Fibroblast of skin of right quadriceps (primary cell): ENCODE measurements at places on chromosomes 16 and 17.

DNA sequence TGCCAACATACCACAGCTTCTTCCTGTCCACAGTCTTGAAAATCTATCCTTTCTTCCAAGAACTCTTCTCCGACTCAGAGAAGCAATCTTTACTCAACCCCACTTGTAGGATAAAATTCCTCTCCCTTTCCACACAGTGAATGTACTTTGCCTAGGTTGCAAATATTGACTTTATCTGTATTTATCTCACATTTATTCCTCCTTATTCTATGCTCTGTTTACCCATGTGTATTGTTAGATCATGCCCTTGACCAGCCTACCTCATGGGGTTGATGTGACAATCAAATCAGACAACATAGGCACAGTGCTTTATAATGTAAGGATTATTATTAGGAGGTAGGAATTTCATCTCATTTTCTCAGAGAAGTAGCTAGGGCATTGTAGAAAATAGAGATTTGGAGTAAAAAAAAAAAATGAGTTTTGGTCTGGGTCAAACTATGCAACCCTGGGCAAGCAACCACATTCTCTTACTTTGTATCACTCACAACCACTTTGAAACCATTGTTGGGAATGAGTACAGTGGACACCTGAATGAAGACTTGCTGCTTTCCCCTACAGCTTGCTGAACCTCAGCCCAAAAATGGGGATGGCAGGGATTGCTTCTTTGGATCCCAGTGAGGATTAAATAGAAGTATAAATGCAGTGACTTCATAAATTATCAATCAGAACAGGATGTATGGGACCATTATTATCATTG lies 9.1 kb upstream of the SLC35B1 start:
- DNase-seq = no peak

GRCh38 chr16:53087101-53087500 lies 32.3 kb downstream of the CHD9 start:
- DNase-seq = peak; percentile 57

- no peak for DNase-seq
These were observed 11.7 kb downstream of the RNF213 start for GRCh38 chr17:80272366-80272765.

- no peak for DNase-seq
These were observed 35.9 kb downstream of the TRARG1 start for GRCh38 chr17:1315409-1315808.

DNA sequence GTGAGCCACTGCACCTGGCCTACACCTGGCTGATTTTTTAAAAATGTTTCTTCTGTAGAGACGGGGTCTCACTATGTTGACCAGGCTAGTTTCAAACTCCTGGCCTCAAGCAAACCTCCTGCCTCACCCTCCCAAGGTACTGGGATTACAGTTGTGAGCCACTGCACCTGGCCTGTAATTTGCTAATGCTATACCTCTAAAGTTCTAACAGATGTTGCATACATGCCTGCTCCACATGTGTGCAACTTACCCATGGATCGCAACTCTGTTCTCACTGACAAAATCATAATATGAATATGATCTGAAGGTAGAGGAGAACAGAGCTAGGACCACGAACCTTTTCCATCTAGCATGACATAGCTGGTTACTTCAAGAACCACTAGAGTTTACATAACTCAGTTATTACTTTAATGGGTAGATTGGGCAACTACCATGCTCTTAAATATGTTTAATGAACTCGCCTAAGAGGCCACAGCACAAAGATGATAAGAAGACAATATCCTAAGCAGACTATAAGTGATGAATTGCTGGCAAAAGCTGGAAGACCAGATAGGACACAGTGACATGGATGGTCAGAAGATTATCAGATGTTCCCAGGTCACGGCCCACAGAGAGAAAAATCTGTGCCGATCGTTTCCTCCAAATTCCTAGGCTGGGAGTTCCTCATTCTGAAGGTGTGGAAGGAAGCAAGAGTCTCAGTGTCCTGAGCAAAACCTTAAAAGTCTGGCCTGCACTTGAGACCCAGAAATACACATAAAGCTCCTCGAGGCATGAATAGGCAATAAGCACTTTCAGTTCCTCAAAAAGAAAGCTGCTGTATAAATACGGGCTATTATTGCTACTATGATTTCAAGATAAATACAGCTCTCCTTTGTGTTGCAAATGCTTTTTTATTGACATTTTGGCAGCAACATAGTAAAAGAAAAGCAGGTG lies 53.6 kb upstream of the ICAM2 start:
- DNase-seq = no peak

DNA sequence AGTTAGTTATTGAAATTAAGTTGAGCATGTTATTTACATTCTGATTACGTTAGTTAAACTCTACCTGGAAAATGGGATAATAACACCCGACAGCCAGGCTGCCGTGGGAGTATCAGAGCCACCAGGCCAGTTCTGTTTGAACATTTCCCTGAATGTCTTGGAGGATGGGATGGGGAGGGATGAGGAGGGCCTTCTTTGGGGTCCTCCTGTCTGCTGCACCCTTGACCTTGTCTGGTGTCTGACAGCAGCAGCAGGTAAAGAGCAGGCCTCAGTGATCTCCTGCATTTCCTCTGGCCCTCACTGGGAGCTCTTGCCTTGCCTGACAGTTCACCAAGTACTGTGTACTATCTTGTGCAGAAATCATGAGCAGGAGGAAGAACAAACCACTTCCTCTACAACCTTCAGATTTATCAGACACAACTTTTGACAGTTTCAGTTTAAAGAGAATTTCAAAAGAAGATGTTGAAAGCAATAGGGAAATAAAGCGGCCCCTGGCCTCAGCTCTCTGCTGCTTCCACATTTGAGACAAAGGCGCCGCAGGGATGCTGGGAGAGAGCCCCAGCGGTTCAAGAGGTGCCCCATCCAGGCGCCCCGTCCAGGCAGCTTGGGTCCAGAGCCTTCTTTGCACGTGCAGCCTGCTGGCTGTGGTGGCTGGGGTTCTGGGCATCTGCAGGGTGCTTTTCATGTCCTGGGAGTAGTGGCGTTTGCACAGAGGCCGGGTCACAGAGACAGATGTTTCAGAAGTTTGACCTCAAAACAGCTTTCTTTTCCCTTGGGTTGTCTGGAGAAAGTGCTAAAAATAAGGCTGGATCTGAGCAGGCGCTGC lies 25.3 kb downstream of the CMIP start:
- no peak for DNase-seq

- DNase-seq = no peak
These were observed 2.7 kb upstream of the HOXB9 start for GRCh38 chr17:48628649-48629410.

GRCh38 chr17:42422412-42422957 lies 571 bp downstream of the CAVIN1 start:
- no peak for DNase-seq

- DNase-seq = peak; percentile 83
These were observed 152.2 kb upstream of the TBX2 start for GRCh38 chr17:61247439-61247838.

GRCh38 chr17:31820691-31821435 lies 38.2 kb downstream of the COPRS start:
- DNase-seq = no peak

- no peak for DNase-seq
These were observed 723.6 kb downstream of the WWOX start for GRCh38 chr16:78823027-78823426.

- no peak for DNase-seq
These were observed 16.1 kb upstream of the C17orf78 start for GRCh38 chr17:37359682-37360188.

GRCh38 chr16:23282568-23282967 lies 19.5 kb upstream of the SCNN1B start:
- DNase-seq = no peak

- DNase-seq = no peak
These were observed 117.6 kb downstream of the USP31 start for GRCh38 chr16:23031508-23032098.

- no peak for DNase-seq
These were observed 30.6 kb downstream of the FAM20A start for GRCh38 chr17:68570526-68570925.

- DNase-seq = no peak
These were observed 19.4 kb downstream of the C1QTNF1 start for GRCh38 chr17:79043191-79043930.

DNA sequence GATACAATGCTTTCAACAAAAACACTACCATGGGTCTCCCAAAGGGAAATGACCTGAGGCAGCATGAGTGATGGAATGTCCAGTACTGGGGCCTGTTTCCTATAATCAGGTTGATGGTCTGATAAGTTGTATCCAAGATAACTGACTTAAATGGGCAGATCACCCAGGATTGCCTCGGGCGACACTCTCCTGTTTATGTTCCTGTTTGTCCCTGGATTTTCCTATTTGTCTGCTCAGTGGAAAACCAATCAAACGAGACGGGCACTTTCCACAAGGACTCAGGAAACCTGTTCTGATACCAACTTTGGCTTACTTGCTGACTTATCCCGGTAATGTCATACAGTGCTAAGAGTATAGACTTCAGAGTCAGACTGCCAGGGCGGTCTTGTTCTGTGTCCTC lies 27.4 kb downstream of the USP43 start:
- no peak for DNase-seq

DNA sequence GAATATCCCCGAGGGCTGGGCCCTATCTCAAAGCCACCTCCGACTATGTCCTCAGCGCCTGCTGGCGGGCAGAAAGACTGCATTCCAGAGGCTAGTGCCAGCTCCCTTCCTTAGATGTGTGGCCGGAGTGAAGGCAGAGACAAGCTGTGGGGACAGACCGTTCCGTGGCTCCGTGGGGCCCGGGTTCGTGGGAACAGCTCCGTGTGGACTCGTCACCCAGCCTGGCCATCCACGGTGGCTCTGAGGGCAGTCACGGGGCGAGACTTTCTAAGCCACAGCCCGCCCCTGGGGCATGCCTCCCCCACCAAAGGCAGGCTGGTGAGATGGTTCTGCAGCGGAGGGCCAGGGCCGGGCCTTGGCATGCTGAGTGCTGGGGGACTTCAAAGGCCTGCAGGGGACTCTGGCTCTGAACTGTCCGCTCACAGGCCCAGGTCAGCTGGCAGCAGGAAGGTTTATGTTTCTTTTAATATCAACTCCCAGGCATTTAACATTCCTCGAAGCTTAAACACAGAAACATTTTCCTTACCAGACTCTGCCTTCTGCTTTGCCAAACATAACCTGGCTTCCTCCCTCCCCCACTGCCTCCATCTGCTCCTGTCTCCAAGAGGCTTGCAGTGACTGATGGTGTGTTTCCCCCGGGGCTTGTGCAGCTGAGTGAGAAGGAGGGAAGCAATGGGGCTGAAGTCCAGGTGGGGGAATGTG lies 50.4 kb downstream of the TIMM22 start:
- peak; percentile 26 for DNase-seq

- peak; percentile 35 for DNase-seq
These were observed 2.6 kb downstream of the SHBG start for GRCh38 chr17:7632492-7632894.

GRCh38 chr16:35386619-35387018 lies 1927.2 kb downstream of the TP53TG3F start:
- no peak for DNase-seq

DNA sequence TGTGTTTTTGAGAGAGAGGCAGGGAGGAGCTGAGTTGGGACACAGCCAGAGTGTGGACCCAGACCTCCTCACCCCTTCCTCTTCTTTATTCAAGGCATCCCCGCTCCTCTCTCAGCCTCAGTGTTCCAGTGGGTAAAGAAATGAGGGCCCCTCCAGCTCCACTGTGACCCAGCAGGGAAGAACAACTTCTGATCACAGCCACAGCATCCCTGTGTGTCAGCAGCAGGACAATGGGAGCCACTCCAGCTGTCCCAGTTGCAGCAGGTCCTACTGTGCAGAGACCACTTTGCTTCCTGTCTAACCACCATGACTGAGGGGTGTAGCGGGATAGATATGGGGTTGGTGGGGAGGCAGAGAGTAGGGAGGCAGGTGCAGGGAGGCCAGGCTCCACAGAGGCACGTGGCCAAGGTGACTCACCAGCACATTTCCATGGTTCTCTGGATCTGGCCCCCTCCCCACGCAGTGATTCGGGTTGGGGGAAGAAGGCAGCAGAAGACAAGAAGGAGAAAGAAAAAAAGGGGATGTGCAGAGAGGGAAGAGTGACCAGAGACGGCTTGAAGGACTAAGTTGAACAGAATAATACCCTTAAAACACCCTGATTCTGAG lies 24.5 kb downstream of the PIK3R5 start:
- no peak for DNase-seq

GRCh38 chr17:16908273-16908672 lies 63.6 kb downstream of the TNFRSF13B start:
- DNase-seq = no peak

- DNase-seq = no peak
These were observed 266.7 kb upstream of the SDK2 start for GRCh38 chr17:73910821-73911515.

DNA sequence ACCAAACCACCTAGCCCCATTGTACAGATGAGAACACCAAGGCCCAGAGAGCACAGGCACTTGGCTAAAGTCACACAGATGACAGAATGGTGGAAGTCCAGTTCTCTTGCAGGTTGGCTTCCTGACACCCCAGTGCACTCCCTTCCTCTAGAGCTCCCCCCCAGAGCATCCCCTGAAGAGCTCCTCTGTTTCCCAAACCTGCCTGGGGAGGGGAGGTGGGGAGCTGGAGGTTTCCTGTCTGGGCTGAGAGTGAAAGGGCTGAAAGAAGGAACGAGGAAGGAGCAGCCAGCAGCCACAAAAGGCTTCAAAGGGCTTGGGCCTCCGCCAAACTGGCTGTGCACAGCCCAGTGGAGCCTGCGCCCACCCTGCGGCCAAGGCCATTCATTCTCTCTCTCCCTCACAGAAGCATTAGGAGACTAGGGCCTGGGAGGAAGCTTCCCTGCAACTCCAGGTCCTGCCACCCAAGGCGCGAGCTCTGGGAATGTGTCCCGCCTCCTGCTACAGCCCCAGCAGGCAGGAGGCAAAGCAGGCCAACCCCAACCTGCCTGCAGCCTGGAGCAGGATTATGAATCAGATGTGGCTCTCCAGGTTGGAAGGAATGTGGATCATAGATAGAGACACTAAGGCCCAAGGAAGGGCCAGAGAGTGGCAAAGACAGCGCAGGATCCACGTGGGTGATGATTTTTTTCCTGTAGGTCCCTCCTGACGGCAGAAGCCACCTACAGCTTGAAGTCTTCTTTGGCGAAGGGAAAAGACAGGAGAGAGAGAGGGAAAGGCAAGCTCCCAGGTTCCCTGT lies 913 bp downstream of the SLC13A5 start:
- DNase-seq = peak; percentile 21

- DNase-seq = no peak
These were observed 208.7 kb downstream of the KCNJ2 start for GRCh38 chr17:70378076-70378475.

- DNase-seq = peak; percentile 91
These were observed 672 bp upstream of the ALKBH5 start for GRCh38 chr17:18182978-18183333.

DNA sequence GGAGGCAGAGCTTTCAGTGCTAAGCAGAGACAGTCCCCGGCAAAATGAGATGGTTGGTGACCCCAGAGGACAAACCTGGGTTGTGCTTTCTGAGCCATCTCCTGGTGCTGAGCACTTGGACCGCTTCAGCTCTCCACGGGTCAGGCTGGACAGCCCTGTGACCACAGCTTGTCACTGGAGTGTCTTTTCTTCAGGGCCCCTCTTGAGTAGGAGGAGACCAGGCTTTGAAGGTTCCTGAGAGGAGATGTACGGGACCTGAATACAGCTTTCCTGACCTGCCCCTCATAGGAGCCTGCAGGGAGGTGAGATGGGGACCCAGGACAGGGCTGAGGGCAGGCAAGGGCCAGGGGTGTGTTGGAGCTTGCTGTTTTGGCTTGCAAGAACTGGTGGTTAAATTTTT lies 17.8 kb upstream of the ADGRG1 start:
- no peak for DNase-seq
